ENCODE measurements at places on chromosomes 4 and X. TPM values are rescaled to one million over a fixed set of nuclear protein-coding genes. Genes with fewer than 3 reads are reported as not detected.

TMPRSS11A gene
- total RNA-seq: not detected

F8A2 gene
- not detected for total RNA-seq

IL3RA gene
- not detected for total RNA-seq

UVSSA gene
- total RNA-seq: 8.6 TPM

TLR6 gene
- 1.8 TPM for total RNA-seq

SRPK3 gene
- under 0.01 TPM for total RNA-seq

MAGEB10 gene
- total RNA-seq: not detected

SLC2A9 gene
- total RNA-seq: 2.7 TPM

GPRASP3 gene
- 5.4 TPM for total RNA-seq

KIAA1210 gene
- not detected for total RNA-seq

ADH1A gene
- total RNA-seq: not detected

MAGIX gene
- 0.55 TPM for total RNA-seq

ZNF518B gene
- total RNA-seq: 37.4 TPM

COMMD8 gene
- 26.1 TPM for total RNA-seq

REELD1 gene
- not detected for total RNA-seq

GSX2 gene
- not detected for total RNA-seq

PRDM8 gene
- 11.9 TPM for total RNA-seq

DKK2 gene
- 0.92 TPM for total RNA-seq

CT45A2 gene
- total RNA-seq: not detected

ANOS1 gene
- total RNA-seq: 29.6 TPM

NELFA gene
- 17.5 TPM for total RNA-seq

ZCCHC12 gene
- total RNA-seq: not detected

CLGN gene
- 3.0 TPM for total RNA-seq

NXF2B gene
- total RNA-seq: not detected

CDX4 gene
- total RNA-seq: not detected

CD40LG gene
- not detected for total RNA-seq

ARHGEF6 gene
- total RNA-seq: 20.8 TPM

ASB5 gene
- not detected for total RNA-seq

TMEM164 gene
- 44.2 TPM for total RNA-seq

NALF2 gene
- total RNA-seq: not detected

OFD1 gene
- 10.4 TPM for total RNA-seq

SPANXB1 gene
- not detected for total RNA-seq

GAGE12E gene
- not detected for total RNA-seq

IL1RAPL2 gene
- total RNA-seq: not detected

GPC3 gene
- 19.3 TPM for total RNA-seq

DHRSX gene
- 28.2 TPM for total RNA-seq

EPHA5 gene
- under 0.01 TPM for total RNA-seq

XG gene
- total RNA-seq: 0.59 TPM

FATE1 gene
- total RNA-seq: not detected

TCEANC gene
- 3.9 TPM for total RNA-seq

GPRIN3 gene
- 0.30 TPM for total RNA-seq

SPIN2A gene
- total RNA-seq: 0.23 TPM

F8A1 gene
- 4.6 TPM for total RNA-seq

DMD gene
- total RNA-seq: 34.9 TPM

TMEM154 gene
- total RNA-seq: 9.8 TPM

FAM120C gene
- 4.2 TPM for total RNA-seq

PAGE2B gene
- total RNA-seq: not detected

ERCC6L gene
- 0.30 TPM for total RNA-seq

PQBP1 gene
- 25.8 TPM for total RNA-seq

LIAS gene
- total RNA-seq: 6.2 TPM

HTN3 gene
- not detected for total RNA-seq

SLC4A4 gene
- 22.0 TPM for total RNA-seq

Data from smooth muscle cell of the umbilical artery (primary cell).